ENCODE measurements at places on chromosomes 7 and 10.

GRCh38 chr10:17022896-17023295, 106.7 kb downstream of the CUBN start:
- no peak for DNase-seq

- DNase-seq = no peak
Measured at GRCh38 chr7:127018889-127019288, 233.9 kb downstream of the GRM8 start.

- no peak for DNase-seq
Measured at GRCh38 chr10:71221586-71222202, 9.3 kb downstream of the UNC5B start.

DNA sequence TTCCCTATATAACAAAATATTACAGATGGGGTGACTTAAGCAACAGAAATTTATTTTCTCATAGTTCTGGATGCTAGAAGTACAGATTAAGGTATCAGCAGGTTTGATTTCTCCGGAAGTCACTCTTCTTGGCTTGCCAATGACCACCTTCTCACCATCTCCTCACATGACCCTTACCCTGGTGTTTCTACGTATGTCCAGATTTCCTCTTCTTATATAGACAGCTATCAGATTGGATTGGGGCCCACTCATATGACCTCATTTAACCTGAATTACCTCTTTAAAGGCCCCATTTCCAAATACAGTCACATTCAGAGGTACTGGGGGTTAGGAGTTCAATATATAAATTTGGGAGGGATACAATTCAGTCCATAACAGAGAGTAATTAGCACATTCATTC, 17.0 kb upstream of the RAPGEF5 start:
- no peak for DNase-seq

GRCh38 chr7:92052684-92053083, 81.6 kb downstream of the CYP51A1 start:
- no peak for DNase-seq

DNA sequence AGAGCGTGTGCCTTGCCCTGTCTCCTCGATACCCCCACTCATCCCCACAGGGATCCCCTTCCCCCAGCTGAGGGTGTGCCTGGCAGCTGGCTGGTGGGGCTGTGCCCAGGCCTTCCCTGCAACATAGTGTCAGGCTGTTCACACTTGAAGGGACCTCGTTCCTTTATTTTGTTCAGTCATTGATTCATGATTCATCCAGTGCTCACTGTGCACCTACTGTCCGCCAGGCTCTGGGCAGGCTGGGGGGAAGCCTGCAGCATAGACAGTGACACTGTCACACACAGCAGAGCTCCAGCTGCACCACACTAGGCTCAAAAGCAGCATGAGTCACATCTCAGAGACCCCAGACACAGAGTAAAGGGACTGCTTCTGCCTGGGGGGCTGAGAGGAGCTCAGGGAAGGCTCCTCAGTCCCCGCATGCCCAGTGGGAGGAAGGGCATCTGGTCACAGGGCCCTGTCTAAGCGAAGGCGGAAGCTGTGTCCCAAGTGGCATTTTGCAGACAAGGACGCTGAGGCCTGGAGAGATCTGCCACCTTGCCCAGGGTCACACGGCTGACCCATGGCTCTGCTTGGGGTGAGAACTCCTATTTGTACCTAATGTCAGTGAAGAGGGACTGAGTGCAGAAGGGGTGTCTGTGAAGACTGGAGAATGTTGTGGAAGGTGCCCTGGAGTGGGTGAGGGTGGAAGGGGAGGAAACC, 27.9 kb downstream of the CDH23 start:
- DNase-seq = no peak

DNA sequence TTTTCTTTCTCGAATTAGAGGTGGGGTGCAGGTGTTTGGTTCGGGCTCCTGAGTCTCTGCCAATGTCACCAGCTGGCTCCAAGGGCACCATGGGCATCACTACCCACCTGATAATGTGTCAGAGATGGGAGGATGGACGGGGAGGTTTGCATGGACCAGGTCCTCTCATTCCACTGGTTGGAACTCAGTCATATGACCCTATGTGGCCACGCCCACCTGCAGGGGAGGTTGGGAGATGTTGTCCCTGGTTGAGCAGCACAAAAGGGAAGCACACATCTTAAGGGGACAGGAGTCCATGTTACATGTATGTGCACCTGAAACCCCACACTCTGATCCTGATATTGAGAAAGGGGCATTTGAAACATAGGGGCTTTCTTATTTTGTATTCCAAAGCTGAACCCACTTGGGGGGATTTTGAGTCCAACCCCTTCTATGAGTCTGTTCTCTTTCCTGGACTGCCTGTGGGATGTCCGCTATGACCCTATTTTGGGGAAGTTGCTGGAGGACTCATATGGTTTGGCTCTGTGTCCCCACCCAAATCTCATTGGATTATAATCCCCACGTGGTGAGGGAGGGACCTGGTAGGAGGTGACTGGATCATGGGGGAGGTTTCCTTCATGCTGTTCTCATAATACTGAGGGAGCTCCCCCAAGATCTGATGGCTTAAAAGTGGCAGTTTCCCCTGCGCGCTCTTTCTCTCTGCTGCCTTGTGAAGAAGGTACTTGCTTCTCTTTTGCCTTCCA, 66.9 kb upstream of the BAIAP2L1 start:
- DNase-seq = no peak

GRCh38 chr7:111531993-111532392, 30.3 kb downstream of the IMMP2L start:
- DNase-seq = no peak

DNA sequence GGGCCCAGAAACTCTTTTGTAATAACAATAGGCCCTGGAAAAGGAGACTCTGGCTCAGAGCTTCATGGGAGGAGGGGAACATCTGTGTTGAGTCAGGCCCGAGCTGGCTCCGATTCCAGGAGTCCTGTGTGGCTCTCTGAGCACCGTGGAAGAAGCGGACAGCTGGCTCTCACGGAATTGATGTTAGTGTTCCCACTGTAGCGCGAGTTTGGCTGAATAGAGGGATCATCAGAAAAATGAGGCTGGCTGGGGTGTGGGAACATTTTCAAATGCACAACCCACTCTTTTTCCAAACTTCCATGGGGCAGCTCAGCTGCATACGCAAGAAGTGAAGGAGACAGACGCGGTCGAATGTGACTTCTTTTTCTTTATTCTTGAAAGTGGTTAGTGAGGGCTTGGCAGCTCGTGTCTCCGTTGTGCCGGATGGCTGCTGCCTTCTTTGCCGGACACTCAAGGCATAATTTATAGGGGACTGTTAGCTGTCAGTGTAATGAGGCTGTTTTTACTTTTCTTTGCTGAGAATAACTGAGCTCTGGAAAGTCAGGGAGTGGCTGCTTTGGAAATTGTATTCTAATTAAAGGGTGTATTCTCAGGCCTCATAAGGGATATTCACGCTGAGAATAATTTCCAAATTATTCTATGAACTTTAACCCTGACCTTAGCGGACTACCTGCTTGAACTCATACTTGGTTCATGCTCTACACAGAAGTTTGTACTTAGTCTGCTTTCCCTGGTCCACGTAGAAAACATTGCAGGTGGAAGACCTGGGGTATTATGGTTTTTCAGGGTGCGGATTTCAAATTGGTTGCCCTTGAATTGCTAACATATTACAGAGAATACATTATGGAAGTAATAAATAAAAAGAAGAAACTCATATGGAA, 23.1 kb downstream of the MDFIC start:
- no peak for DNase-seq

GRCh38 chr10:46518028-46518725, 38.3 kb downstream of the GPRIN2 start:
- DNase-seq = no peak

DNA sequence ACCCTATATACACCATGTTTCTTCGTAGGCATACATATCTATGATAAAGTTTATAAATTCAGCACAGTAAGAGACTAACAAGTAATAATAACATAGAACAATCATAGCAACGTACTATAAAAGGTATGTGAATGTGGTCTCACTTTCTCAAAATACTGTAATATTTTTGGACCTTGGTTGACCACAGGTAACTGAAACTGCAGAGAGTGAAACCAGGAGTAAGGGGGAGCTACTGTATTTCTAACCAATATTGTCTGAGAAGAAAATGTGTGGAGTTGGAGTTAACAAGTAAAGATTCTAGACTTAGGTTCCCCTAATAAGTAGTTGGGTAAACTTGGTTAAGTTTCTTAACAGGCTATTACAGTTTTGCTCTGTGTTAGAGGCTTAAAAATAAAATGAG, 72.1 kb downstream of the GNAI1 start:
- DNase-seq = no peak

GRCh38 chr7:71132377-71133231, 660 bp downstream of the GALNT17 start:
- no peak for DNase-seq

- DNase-seq = no peak
Measured at GRCh38 chr7:96004578-96004977, 232.2 kb downstream of the DYNC1I1 start.

GRCh38 chr10:103417601-103418000, 21.2 kb downstream of the PDCD11 start:
- no peak for DNase-seq

- no peak for DNase-seq
Measured at GRCh38 chr10:116974456-116975005, 30.5 kb downstream of the SHTN1 start.

GRCh38 chr10:20877986-20878983, 18.8 kb downstream of the NEBL start:
- no peak for DNase-seq

- DNase-seq = no peak
Measured at GRCh38 chr7:110944966-110945644, 145.8 kb upstream of the LRRN3 start.

DNA sequence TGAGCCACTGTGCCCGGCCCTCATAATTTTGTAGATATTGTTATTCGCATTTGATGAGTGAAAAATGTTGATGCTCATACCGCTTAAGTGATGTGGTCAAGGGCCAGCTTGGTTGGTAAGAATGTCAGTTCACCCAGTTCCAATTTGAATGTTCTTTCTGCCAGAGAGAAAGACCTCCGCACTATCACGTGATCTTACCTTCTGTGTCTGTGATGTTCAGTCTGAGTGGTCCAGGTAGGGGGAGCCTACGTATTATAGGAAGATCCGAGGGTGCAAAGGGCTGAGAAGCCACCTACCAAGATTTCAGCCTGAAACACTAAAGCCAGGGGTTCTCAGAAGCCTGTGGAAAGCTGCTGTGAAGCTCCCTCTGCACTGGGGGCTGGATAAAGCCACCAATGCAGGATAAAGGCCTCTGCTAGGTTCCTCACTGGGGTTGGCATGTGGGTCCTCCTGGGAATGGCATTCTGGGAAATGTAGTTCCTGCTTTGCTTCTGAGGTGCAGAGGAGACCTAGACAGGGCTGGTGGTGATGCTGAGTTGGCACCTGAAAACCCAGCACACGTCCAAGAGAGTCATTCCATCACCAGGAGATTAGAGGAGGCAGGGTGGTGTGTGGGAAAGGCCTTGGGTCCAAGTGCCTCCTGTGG, 64.7 kb upstream of the AOAH start:
- DNase-seq = no peak

DNA sequence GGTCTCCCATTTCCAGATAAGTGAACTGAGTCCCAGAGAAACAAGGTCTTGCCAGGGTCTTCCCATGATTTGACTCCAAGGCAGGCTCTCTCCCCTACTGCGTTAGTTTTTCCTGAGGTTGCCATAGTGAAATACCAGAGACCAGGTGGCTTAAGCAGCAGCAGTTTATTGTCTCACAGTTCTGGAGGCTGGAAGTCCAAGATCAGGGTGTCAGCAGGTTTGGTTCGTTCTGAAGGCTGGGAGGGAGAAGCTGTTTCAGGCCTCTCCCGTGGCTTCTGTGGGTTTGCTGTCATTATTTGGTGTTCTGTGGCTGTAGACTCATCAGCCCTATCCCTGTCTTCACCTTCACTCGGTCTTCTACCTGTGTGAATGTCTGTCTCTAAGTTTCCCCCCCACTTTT, 129.9 kb downstream of the GRK5 start:
- no peak for DNase-seq

- DNase-seq = no peak
Measured at GRCh38 chr10:79063071-79063491, 5.7 kb upstream of the ZMIZ1 start.

GRCh38 chr10:131668903-131669302, 231.9 kb upstream of the PPP2R2D start:
- no peak for DNase-seq

- no peak for DNase-seq
Measured at GRCh38 chr10:74078037-74078436, 72.6 kb downstream of the AP3M1 start.

- no peak for DNase-seq
Measured at GRCh38 chr7:80847027-80847426, 71.8 kb downstream of the SEMA3C start.

- no peak for DNase-seq
Measured at GRCh38 chr7:4808026-4808425, 32.6 kb downstream of the AP5Z1 start.

DNA sequence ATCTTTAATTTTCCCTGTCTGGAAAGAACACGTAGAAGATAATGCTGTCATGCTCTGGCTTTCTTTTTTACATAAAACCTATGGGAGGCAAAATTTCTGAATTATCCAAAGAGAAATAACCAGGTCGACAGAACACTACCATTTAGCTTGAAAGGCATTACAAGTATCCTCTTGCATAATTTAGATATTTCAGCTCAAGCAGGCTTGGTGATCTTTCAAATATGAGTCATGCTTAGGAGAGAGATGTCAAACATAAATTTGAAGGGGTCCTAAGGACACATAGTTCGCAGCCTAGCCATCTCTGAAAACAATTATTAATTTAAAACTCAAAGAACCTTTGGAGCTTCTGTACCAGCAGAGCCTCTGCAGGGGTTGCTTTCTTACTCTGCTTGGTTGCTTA, 100.9 kb downstream of the FAS start:
- no peak for DNase-seq

- no peak for DNase-seq
Measured at GRCh38 chr7:27745064-27745583, 5.2 kb downstream of the TAX1BP1 start.

GRCh38 chr7:105055621-105056020, 41.6 kb downstream of the KMT2E start:
- DNase-seq = no peak

DNA sequence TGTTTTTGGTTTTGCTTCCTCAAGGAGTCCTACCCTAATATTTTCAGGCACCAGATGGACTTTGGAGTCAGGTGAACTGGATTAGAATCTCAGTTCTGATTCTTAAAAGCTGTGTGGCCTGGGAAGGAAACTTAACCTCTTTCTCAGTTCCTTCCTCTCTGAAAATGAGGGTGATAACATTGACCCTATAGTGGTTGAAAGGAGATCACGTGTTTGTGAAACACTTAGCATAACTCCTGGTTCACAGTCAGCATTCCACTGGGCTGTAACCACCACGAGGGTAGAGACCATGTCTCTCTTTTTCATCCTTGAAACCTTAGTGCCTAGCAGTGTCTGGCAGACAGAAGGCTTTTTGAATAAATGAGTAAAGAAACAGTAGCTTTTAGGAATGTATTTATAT, 16.7 kb downstream of the LSMEM1 start:
- DNase-seq = no peak

- no peak for DNase-seq
Measured at GRCh38 chr7:92917230-92917629, 80.9 kb upstream of the CDK6 start.

DNA sequence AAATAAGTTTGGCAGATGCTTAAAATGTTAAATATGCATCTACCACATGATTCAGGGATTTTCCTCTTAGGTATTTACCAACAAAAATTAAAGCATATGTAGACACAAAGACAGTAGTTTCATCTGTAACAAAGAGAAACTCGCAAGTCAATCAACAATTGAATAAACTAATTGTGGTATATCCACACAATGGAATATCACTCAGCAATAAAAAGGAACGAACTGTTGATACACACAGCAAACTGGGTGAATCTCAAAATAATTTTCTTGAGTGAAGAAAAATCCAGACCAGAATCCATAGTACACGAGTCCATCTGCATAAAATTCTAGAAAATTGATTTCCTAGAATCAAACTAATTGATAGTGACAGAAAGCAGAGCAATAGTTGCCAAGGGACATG, 5.2 kb downstream of the ARHGAP12 start:
- no peak for DNase-seq

Measured in NCI-H187 (cell line).